ENCODE measurements at places on chromosomes 11 and 22.

GRCh38 chr22:28741200-28741784 lies 328 bp downstream of the CHEK2 start:
- no peak for DNase-seq

GRCh38 chr11:69414773-69415187 lies 66.7 kb upstream of the LINC01488 start:
- DNase-seq, result no peak

- no peak for DNase-seq
These were observed 44.4 kb upstream of the CLDN5 start for GRCh38 chr22:19568337-19569275.

- no peak for DNase-seq
These were observed 3.3 kb downstream of the SERPINH1 start for GRCh38 chr11:75565221-75565814.

DNA sequence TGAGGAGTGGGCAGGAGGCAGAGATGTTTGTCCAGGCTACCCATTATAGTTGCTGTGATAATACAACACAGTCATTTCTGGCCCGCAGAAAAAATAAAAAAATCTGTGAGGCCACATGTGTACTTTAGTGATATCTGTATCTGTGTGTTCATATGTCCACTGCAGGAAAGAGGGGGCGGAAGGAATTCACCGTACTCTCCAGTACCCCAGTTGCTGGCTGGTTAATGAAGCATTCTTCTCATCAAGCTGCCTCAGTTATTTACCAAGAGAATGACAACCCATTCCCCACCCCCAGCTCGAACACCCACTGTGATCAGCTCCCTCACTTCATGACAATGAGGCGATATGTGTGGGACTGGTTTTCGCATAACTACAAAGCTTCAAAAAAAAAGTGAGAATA lies 309.3 kb downstream of the SOX6 start:
- DNase-seq, result no peak

GRCh38 chr22:45418056-45418769 lies 4.7 kb downstream of the RIBC2 start:
- DNase-seq, result no peak

GRCh38 chr11:17528181-17528691 lies 16.0 kb downstream of the USH1C start:
- DNase-seq, result peak; percentile 67

DNA sequence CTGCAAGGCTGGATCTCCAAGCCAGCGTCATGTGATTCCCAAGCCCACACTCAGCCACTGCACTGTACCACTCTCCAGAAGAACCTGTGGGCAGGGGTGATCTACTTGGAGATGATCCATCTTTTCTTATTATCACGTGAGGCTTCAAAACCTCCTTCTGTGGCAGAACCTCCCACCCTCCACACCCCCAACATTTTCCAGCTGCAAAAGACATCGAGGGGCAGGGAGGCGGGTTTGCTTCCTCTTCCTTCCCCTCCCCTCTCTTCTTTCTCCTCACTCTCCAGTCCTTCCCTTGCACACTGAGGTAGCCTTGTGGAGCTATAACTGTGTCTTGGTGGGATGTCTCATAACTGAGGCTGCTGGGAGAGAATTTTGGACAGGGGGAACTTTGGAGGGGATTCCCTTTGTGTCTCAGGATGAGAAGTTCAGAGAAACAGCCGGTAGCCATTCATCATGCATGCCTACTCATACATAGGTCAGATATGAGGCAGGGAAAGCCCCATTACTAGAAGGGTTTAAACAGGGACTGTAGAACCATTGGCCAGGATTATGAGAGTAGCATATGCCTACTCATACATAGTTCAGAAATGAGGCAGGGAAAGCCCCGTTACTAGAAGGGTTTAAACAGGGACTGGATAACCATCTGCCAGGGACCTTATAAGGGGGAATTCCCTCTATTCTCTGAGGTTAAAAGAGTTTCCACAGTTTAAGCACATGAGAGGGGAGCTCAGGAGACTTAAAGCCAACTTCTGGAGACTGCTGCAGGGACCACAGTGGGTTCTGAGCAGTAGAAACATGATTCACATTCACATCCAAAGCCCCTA lies 420.7 kb upstream of the CADM1 start:
- DNase-seq, result no peak

GRCh38 chr11:12640355-12640754 lies 33.9 kb upstream of the TEAD1 start:
- DNase-seq, result no peak

DNA sequence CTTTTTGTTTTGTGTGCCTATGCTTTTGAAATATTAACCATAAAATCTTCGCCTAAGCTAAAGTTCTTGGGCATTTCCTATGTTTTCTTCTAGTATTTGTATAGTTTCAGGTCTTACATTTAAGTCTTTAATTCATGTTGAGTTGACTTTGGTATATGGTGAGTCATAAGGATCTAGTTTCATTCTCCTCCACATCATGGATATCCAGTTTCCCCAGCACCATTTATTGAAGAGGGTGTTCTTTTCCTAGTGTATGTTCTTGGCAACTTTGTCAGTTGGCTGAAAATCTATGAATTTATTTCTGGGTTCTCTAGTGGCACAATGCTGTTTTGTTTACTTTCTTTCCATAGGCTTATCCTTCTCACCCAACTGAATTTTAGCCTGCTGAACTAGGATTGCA lies 49.0 kb downstream of the CTSC start:
- no peak for DNase-seq

DNA sequence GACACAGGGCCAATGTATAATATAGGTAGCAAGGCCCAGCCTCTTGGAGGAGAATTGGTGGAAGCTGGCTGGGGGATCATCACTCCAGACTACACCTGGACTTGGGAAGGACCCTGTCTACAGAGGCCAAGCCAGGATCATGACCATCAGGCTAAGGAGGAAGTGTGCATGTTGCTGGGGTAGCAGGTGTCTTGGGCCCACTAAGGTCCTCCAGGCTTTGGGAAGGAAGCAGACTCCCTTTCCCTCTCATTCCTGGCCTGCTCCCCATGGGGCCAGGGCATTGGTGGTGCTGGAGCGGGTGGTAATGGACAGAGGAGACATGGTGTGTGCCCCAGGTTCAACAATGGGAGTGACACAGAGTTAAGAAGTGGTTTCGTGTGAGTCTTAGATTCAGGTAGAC lies 16.0 kb upstream of the TUB start:
- DNase-seq, result no peak

GRCh38 chr11:112581747-112582146 lies 321.1 kb upstream of the PLET1 start:
- DNase-seq, result no peak

DNA sequence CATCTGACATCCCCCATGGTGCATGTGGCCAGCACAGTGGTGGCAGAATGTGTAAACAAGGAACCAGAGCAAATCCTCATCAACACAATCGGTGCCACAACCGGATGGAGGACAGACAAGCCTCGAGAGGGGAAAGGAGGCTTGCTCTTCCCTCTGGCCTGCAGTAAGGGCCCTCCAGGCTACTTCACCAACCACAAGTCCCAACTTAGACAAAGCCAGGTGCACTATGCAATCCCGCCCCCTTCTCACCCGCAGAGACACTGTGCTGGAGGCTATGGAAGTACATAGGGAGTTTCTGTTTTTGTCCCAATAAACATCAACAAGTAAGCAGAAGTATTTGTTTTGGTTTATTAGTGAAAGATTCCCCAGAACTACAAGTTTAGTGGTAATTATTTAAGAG lies 54.3 kb downstream of the SPATA19 start:
- no peak for DNase-seq

GRCh38 chr11:100887659-100888058 lies 200.6 kb downstream of the ARHGAP42 start:
- DNase-seq, result no peak

- DNase-seq, result no peak
These were observed 174.4 kb downstream of the SWAP70 start for GRCh38 chr11:9838229-9838628.

DNA sequence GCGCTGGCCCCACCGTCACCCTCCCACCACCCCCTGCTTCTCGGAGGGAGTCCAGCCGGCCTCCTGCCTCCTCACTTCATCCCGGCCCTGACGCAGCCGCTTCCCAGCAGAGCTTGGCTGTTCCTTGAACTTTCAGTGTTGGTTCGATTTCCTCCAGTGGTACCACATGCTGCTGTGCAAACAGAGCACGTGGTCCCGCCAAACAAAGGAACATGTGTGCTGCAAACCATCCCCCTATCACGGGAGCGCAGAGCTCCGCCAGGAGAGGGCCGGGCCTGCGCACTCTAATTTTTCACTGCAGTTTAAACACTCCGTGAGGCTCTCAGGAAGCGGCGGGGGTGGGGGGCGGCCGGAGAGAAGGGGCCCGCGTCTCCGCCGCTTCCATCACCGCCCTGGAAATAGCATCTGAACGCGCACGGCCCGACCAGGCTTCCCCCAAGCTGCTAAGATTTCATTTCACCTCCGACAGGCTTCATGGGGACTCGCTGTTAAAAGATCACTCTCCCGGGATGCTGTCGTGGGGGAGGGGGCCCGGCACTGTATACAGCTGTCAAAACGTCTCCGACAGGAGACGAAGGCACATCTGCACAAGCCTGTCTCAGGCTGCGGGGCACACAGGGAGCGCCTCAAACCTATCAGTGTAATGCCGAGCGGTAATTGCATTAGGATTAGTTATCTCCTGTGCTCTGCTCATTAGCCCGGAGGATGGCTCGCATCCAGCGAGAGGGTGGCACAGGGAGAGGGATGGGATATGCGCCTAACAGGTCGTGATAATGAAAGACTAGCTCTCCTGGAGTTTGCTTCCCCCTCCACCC lies 269.9 kb upstream of the SORL1-AS1 start:
- peak; percentile 97 for DNase-seq

GRCh38 chr11:112425121-112425520 lies 164.5 kb upstream of the PLET1 start:
- DNase-seq, result no peak

- DNase-seq, result no peak
These were observed 6.7 kb downstream of the TRIM29 start for GRCh38 chr11:120130991-120131760.

DNA sequence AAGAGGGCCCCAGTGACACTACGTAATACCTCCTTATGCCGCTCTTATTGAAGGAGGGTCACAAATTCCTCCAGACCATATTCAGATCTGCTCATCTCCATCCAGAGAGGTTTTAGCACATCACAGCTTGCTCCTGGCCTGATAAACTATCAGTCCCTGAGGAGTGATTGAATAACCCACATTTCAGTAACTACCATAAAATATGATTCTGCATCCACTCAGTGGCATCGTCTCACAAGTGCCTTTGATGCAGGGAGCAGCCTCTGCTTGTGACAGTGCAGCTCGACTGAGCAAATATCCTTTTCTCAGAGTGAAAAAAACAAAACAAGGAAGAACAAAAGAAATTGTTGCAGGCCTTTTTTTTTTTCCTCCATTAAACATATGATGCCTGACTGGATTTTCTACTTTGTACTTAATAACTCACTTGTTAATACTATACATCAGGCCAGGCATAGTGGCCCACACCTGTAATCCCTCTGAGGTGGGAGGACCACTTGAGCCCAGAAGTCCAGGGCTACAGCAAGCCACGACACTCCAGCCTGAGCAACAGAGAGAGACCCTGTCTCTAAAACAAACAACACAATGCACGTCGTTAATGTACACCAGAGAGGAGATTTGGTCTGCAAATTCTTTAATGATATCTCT lies 64.5 kb downstream of the DDX10 start:
- DNase-seq, result no peak
